Panc1 (cell line): ENCODE measurements at places on chromosomes 3 and 15.

DNA sequence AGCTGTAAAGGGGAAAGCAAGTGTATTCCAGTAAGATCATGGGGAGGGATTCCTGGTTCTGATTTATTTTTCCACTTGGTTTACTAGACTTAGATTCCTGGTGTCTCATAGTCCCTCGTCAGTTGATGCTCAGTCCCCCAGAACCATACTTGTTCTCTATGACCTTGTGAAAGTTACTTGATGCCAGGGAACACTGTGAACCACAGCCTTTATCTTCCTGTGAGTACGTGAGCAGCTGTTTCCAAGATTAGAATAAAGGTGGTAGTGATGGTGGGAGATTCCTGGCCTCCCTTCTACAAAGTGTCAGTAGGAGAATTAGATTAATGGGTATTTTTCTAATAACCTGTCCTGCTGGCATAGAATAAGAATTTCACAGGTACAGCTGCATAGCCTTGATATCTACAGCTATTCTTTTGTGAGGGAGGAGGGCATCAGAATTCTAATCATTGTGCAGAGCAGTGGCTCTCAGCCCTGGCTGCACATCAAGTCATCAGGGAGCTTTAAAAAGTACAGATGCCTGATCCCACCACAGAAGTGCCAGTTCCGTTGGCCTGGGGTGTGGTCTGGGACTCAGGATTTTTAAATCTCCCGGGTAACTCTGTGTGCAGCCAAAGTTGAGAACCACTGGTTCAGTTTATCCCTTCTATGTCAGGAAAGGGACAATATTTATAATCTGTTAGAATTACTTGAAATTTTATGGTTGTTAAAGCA is 20.0 kb downstream of the GPD1L start:
- DNase-seq, result no peak

GRCh38 chr15:62900071-62900802 is 142.3 kb upstream of the TPM1 start:
- DNase-seq, result no peak

- DNase-seq, result no peak
Observed at GRCh38 chr3:23330568-23330967, 127.4 kb downstream of the UBE2E2 start.

GRCh38 chr3:190013943-190014924 is 106.5 kb downstream of the P3H2 start:
- DNase-seq, result no peak

DNA sequence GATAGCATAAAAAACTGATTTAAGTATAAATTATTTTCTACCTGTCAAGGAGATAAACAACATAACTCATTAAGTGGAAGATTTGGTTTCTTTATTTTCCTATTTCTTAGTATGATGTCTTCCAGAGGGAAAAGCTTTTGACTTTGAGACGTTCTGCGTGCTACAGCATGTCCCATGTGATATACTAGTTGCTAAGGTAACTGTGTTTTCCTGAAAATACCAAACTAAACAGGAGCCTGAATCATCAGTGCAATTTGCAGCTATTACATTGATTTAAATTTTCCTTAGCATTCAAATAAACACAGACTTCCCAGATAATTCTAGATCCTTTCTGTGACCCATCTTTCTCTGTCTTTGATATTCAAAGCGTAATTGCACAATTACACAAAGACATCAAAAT is 117.7 kb upstream of the P2RY1 start:
- DNase-seq, result no peak

DNA sequence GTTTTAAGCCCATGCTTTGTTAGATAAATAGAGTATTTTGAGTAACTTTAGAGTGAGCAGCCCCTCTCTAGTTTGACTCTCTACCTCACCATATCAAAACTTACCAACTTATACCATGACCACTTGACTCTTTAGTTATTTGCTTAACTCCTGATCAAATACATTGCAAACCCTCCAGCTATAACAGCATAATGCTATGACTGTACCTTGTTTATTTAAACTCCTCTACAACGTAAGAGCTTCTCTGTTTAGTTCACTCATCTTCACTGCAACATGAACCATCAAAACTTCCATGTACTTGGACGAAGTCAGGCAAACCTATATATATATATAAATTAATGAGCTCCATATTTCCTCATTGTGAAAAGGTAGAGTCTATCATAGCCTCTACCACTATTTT is 218.2 kb downstream of the DPH6 start:
- no peak for DNase-seq

DNA sequence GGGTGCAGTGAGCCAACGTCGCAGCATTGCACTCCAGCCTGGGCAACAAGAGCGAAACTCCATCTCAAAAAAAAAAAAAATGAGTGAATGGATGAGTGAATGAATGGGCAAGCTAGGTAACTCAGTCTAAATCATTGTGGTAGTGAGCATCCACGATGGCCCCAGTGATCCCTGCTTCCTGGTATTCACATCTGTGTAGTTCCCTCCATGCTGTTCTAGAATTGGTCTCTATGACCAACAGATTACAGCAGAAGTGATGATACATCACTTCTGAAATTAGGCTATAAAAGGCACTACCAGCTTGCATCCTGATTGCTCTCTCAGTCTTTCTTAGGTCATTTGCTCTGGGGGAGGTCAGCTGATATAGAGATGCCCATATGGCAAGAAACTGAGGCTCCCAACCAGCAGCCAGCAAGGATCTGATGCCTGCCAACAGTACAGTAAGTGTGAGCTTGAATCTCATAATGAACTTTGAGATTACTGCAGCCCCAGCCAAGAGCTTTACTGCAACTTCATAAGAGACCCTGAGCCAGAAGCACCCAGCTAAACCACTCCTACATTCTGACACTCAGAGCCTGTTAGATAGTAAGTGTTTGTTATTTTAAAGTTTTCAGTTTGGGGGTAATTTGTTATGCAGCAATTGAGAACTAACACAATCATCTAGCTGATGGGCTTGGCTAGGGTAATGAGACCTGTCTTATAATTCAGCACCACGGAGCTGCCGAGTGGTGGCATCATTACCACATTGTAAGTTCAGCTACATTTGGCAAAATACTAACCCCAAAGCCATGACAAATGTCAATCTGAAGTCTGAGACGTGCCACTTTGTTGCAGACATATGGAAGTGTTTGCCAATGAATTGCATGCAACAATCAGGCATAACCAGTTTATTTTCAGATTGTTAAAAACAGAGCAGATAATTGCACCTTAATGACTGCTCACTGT is 53.0 kb downstream of the KLHL6 start:
- no peak for DNase-seq

DNA sequence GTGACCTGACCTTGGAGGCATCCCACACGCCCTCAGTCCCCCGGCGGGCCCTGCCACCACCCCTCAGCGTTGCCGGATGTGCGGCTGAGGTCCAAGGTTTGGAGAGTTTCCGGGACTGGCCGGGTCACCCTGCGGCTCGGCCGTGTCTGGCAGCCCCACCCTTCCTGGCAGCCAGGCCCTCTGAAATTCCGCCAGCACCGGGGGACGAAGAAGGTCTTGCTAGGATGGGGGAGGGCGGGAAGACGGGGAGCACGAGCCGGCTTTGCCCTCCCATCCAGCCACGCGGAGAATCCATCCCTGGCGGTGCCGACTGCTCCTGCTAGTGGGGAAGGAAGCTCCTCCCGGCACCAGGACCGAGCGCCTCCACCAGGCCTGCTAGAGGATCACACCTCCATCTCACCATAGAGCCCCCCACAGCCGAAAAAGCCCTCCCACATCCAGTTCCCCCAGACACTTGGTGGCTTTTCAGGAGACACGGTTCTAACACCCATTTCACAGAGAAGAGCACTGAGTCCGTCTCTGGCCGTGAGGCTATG is 81.5 kb downstream of the CPN2 start:
- DNase-seq, result no peak
